Skin of body (tissue), 3 donors: ENCODE measurements at places on chromosomes 1 and 21.

- DNase-seq = no peak
These were observed 104.8 kb upstream of the WNT4 start for GRCh38 chr1:22247527-22248245.

DNA sequence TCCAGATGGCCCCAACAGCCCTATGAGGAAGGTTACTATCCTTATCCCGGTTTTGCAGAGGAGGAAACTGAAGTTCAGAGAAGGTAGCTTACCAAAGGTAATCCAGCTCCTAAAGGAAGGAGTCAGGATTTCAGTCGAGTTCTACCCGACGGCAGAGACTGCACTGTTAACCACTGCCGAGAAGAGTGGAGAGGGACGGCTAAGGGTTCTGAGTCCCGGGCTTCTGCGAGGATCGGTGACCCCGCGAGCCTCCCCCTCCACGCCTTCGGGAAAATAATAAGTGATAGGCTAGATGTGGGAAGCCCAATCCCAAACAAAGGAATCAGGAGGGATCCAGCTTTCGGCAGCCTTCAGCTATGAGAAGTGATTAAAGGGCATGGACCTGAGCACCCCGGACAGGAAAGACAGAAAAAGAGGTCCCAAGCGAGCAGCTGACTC is 587 bp downstream of the TMEM53 start:
- no peak for DNase-seq

DNA sequence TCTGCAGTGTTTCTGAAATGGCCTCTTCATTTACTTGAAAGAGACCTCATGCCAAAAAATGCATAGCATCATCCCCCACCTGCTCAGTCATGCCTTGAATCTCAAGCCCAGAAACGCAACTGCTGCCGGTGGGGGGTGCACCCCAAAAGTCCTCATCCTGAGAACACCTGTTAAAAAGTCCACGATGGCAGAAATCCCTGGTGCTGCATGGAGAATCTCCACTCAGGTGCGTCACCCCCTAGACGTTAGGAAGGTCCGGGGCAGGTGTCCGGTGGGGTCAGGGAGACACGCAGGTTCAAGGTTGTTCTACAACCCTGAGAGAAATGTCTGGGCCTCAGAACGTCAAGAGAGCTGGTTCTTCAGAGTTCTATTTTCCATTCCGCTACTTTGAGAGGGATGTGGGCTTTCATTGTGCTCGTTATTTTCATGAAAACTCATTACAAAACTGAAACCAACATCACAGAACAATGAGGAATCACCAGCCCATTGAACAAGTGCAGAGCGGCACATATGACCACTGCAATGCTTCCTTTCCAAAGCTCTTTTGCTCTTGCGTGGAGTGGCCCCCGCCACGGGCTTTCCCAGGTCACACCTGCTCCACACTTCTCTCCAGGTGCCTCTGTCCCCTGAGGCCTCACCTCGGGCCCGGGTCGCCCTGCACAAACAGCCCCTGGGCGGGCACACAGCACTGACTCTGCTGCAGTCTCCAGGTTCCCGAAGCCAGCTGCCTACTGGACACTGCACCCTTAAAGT is 201.9 kb downstream of the TOMM20 start:
- no peak for DNase-seq

GRCh38 chr1:190179817-190180216 is 297.8 kb downstream of the BRINP3 start:
- DNase-seq = no peak

DNA sequence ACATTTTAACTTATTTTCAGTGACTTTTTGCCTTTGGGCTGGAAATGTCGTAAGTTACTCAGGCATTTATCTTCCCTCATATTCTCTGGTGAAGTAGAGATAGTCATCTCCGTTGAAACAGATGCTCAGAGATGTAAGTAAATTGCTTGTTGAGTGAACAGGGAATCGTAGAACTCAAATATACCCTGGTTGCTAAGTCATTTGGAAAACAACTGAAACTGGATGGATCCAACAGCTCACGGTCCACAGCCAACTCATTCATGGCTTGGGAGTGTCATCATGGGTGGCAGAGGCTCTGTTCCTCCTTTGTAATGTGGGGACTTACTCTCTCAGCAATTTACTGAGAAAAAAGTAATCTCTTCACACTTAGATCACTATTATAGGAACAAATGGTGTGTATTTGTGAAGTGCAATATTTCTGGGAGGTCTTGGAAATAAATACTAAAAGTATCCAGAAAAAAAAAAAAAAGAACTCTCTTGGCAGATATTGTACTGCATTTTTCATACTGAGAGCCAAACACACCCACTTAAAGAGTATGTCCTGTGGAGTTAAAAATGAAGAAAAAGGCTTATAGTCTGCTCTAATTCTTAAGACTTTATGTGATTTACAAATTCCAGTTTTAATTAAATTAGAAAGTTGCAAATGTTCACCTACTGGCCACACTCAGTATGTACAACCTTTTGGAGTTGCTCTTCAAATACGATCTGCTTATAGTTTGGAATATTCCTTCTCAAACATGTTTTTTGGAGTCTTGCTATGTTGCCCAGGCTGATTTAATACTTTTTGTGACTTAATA is 107.4 kb downstream of the LEPR start:
- peak; percentile 72 for DNase-seq

DNA sequence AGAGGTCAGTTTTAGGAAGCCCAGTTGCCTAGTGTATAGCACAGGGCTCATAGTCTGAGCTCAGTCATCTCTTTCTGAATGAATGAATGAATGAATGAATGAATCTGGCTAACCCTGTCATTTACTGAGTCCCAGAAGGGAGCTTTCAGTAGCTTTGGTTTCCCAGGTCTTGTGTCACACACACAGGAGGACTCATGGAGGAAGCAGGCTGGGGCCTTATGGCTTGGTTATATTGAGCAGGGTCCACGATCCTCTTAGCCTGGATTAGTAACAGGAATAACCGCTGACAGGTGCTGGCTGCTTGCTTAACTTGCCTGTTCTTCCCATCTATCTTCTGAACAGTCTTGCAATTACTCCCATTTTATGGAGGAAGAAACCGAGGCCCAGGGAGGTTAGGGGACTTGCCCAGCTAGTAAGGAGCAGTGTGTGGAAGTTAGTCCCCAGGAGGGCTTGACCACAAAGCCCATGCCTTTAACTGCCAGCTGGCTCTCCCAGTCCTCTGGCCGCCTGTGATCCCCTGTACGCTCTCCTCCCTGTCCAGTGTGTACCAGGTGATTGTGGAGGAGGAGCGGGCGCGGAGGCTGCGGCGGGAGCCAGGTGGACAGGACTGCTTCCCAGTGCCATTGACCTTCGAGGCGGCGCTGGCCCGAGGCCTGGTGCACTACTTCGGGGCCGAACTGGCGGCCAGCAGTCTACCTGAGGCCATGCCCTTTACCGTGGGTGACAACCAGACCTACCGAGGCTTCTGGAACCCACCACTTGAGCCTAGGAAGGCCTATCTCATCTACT is 46.0 kb downstream of the PTPRU start:
- no peak for DNase-seq

GRCh38 chr1:49050041-49050440 is 273.4 kb upstream of the BEND5 start:
- DNase-seq = no peak

DNA sequence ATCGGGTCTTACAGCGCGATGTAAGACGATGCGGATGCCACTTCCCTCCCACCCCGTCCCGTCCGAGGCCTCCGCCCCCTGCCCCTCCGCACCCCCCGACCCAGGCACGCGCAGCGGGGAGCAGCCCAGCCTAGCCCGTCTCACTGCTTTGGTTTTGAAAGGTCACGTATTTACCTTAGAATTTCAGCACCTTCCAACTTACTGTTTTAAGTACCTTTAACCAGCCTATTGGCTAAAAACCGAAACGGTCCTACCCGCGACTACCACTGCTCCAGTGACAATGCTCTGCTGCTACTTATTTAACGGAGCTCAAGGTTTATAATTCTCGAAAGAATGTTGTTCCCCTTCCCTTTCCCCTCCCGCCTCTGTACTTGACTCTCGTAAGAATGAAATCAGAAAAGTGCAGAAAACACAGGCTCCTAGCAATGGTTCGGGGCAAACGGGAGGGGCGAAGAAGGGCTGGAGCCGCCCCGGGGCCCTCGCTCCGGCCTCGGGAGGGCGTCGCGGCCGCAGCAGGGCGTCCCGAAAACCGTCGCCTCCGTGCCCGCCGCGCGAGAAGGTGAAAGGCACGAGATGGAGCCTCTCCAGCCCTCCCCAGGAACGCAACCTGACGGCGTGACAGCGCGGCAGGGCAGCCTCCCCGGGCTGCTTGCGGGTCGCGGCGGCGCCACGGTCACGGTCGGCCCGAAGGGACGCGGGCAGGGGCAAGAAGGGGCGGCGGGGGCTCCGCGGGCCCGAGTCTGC is 667 bp downstream of the TMEM50B start:
- peak; percentile 33 for DNase-seq

DNA sequence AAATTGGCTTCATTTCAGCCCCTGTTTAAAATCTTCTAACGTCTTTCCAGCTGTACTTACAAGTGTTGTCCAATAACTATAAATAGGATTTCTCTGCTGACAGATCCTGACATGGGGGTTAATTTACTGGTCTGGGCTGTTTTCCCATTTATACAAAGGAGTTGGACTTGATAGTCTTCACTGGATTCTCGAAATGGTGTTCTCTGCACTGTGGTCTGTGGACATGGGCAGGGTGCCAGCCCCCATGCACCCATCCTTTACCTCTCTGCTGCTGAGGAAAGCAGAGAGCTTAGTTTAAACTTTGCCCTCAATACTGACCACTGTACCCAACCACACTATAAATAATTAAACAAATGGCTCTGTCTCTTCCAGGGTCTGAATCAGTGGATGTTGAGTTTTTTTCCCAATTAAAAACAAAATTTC is 5.2 kb downstream of the DIO1 start:
- peak; percentile 56 for DNase-seq

- no peak for DNase-seq
These were observed 5.9 kb downstream of the MTFR1L start for GRCh38 chr1:25825605-25826004.
